ENCODE measurements at places on chromosomes 4 and X.

GRCh38 chrX:40340116-40340515 lies 240.7 kb upstream of the ATP6AP2 start:
- DNase-seq = no peak

DNA sequence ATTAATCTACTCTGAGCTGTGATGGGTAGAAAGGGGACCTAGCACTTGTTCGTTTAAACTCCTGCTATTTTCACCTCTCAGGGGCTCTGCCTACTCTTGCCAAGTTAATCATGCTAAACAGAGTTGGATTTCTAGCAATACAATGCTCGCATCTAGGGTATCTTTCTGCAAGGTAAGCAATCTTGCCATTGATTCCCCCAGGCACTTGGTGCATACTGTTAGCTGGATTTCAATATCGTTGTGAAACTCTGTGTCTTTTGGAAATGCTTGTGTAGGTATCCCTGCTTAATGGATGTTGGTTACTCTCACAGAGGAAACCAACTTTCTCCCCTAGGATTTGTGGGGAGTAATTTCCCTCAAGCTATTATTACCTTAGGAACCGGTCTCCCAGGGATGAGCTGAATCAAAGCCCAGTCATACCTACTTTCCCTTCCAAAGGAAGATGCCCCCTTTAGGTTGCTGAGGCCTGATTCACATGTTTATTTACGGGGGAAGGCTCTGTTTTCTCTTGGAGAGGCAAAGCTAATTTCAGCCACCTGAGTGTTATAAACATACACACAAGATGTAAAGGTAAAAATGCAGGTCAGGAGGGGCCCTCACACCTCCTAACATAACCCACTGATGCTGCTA lies 366.8 kb downstream of the FBXW7 start:
- DNase-seq = no peak

GRCh38 chr4:95314573-95314972 lies 234.2 kb downstream of the UNC5C start:
- no peak for DNase-seq

GRCh38 chr4:14434916-14435315 lies 567.4 kb upstream of the CPEB2 start:
- DNase-seq = no peak

DNA sequence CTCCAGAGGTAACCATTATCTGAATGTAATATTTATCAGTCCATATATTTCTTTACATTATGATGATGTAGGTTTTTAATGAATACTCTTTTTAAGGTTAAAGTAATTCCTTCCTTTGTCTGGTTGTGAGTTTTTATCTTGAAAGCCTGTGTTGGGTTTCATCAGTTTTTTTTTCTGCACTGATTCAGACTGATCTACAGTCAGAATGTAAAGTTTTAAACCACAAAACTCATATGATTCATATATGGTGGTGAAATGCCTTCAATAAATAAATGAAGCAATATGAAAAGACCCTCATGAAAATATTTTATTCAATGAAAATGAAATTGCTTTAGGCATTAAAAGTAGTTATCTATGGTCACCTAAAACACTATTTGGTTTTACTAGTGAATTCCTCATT lies 47.1 kb downstream of the SORBS2 start:
- DNase-seq = no peak

DNA sequence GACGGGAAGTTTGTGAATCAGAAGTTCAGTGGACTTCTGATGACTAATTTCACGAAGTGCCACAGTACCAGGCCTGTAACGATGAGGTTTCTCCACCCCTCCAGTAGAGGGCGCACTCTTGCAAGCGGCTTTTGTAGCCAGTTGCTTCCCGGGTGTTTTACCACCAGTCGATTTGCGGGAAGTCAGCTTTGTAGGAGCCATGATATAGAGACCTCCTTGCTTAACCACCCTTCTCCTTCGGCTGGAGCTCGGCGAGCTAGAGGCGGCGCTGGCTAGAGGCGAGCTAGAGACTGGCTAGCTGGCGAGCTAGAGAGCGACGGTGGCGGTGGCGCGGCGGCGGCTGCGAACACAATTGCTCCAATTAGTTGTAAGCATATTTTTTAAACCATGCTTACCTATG lies 72.0 kb downstream of the IL1RAPL1 start:
- no peak for DNase-seq

DNA sequence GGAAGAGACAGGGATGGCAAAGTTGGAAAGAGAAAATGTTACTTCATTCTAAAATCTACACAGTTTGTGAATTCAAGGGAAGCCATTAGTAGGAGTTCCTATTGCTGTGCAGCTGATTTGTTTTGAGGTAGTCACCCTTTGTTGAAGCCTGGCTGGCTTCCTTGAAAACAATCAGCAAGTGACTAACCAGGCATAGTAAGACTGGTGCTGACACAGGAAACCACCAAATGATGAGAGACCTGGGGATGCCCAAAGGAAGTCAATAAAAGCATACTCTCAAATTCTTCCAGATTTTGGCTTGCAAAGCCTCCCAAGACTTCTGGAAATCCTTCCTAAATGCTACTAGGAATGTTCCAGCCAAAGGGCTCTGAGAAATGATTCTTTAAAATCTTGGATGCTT lies 23.9 kb upstream of the PRDM8 start:
- DNase-seq = no peak

DNA sequence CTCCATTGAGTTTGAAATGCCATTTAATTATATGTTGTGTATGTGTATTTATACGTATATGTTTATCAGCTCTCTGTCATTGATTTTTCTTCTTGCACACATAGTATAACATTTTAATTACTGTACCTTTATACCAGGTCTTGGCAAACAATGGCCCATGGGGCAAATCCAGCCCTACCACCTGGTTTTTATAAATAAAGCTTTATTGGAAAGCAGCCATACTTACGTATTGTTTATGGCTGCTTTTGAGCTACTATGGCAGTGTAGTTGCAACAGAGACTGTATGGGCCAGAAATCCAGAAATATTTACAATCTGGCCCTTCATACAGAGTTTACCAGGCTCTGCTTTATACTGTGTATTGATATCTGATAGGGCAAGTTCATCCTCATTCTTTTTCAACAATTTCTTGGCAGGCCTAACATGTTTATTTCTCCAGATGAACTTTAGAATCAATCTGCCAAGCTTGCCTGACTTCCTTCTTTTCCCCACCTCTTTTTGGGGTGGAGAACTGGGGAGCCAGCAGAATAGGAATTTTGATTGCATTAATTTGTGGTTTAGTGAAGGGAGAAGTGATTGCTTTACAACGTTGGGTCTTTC lies 15.8 kb downstream of the DCUN1D4 start:
- DNase-seq = no peak

- no peak for DNase-seq
Measured at GRCh38 chr4:57993944-57994343, 883.8 kb upstream of the IGFBP7 start.

DNA sequence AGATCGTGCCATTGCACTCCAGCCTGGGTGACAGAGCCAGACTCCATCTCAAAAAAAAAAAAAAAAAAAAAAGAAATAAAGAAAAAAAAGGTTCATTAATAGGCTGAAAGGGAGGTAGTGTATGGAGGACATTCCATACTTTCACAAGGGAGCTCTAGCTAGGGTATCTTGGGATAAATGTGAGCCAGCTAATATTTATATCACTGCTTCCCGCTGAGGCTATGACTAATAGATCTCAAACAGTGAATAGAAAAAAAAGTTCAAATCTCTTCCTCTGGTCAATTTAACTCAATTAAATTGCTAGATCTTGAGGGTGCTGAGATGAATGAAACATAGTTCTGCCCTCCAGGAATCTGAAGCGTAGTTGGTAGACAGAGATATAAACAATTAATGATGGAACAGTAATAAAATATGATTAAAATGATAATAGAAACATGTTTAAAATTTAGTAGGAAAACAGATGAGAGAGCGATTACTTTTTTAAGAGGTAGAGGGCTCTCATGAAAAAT lies 55.7 kb upstream of the SHISA3 start:
- no peak for DNase-seq

DNA sequence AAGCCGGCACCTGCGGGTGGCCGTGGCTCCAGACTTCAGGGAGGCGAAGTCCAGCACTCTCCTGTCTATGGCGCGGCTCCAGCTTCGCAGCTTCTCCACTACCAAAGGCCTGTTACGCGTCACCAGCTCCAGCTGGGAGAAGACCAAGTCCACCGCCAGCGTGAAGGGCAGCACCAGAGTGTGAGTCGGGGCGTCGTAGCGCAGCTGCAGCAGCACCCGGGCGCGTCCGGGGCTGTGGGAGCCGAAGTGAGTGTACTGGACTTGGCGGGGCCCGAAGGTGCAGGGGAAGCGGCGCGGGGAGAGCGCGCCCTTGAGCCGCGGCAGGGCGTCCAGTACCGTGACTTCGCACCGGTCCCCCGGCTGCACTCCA lies 444 bp downstream of the FREM3 start:
- DNase-seq = no peak

DNA sequence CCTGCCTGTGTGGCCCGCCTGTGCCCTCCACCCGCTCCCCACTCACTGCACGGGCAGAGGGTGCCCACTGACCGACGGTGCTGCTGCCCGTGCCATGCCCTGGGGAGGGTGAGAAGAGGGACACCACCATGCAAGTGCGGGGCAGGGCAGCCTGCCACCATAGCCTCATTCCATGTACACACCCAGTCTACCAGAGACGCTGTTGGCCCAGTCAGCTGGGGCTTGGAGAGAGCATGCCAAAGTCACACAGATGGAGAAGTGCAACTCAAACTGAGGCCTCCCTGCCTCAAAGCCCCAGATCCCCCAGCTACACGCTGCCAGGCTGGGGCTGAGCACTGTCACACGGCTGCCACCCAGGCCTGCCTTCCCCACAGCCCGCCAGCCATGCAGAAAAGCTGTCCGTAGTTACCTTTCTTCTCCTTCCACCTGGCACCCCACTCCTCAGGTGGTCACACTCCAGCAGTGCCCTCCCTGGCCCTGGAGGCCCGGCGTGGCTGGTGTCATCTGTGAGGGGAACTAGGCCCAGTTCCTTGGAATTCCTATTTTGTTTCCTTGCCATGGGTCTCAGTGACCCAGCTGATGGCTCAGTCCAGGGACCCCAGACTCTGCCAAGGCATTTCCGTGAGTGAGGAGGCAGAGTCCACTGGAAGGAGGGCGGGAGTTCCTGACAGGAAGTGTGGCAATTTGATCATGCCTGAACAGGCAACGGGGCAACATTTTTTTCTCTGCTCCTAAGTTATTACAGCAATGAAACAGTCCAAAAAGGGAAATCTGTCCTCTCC lies at the start of gene SLC2A9:
Gene SLC2A9, minus strand, starts transcription at position 627 of the 782 bp plus-strand sequence. Its CDS starts 68 bp downstream, at position 559.
- DNase-seq = no peak

GRCh38 chr4:1538941-1539772 lies 132.9 kb upstream of the NKX1-1 start:
- no peak for DNase-seq

DNA sequence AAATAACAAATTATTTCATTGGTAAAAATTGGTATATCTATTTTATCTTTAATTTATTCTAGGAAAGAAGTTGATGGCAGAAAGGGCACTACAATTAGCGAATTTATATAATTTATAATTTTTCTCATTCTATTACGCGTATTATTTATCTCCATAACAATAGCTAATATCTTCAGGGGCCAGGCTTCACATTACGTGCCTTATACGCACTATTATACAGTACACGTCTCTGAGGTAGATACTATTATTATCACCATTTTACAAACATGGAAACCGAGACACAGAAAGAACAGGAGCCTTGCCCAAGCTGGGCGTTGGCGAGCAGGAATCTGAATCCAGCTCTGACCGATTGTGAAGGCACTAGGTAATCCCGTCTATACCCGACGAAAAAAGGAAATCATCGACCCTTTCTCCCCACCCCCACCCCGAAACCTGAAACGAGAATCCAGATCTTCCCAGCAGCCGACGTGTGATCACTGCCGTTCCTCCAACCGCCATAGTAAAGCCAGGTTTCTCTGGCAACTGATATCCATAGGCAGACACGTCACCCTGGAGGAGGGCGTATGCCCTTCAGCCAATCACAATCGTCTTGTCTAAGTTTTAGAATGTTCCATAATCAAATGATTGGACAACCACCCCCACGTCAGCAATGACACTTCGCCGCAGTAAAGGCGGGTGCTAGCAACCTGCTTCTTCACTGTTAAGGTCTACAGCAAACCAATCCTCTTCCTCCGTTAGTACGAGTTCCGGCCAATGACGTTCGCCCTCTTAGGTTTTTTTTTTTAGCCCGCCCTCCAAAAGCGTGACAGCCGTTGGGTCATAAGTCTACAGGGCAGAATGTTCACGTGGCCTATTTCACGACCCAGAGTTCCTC lies at the start of gene MORF4L2:
Gene MORF4L2, minus strand, starts transcription at position 501 of the 874 bp plus-strand sequence. CDS start 9,672 bp downstream, outside the sequence.
- DNase-seq = peak; percentile 62

DNA sequence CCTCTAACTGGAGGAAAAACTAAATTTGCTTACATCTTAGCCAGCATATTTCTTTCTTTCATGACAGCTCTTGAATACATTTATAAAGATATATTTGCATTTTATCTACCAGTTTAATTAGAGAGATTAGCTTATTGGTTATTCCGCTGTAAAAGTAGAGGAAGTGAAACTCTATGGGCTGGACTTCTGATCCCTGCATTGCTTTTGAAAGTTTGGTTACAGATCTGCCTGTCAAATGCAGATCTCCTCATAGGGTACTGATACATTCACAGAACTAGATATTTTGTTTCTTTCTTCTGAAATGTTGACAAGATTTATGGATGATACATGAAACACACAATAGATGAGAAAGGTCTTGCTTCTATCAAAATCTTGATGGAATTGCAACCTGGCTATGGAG lies 581.4 kb upstream of the AADAT start:
- DNase-seq = no peak

- no peak for DNase-seq
Measured at GRCh38 chr4:121784975-121785374, 16.1 kb upstream of the EXOSC9 start.

DNA sequence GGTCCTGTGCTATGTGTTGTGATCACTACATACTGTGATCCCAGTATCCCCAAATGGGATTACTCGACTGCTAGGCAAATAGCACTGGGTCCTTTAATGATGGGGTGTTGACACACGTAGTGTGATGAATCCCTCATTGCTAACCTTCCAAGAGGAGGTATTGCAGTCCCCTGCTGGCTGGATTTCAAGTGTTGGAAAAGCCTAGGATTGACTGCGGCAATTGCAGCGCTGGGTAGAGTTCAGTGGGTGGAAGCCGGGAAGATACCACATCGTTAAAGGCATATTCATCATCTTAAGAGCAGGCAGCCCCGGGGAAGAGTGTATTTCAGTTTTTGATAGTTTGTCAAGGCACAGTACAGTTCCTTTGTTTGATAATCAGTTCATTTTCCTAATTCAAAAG lies 159.9 kb downstream of the TRIML1 start:
- no peak for DNase-seq

GRCh38 chrX:130103605-130104004 lies 6.7 kb downstream of the ELF4 start:
- DNase-seq = no peak

- DNase-seq = no peak
Measured at GRCh38 chr4:98648602-98649001, 9.8 kb downstream of the TSPAN5 start.

- peak; percentile 15 for DNase-seq
Measured at GRCh38 chr4:84218031-84218430, 281.1 kb downstream of the NKX6-1 start.

DNA sequence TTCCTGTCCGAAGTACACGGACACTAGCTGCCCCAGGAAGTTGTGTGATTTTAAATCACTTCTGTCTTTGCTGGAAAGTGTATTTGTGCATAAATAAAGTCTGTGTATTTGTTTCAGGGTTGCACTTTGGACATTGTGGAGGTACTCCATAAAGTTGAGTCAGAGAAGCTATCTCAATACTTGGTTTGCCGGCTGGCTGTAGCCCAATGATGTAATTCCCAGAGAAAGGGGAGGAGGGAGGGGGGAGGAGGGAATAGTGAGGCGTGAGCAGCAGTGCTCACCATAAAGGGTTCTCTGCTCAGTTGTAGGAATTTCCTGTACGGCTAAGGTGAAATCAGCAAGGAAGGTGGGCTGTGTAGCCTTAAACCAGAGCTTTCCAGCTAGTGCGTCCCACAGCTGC lies 7.5 kb downstream of the APEX2 start:
- no peak for DNase-seq

GRCh38 chr4:113617195-113617594 lies 144.3 kb downstream of the CAMK2D start:
- no peak for DNase-seq

Data from neural crest cell (in vitro differentiated cells).